Chondrocyte (in vitro differentiated cells): ENCODE measurements at places on chromosomes 4 and X.

DNA sequence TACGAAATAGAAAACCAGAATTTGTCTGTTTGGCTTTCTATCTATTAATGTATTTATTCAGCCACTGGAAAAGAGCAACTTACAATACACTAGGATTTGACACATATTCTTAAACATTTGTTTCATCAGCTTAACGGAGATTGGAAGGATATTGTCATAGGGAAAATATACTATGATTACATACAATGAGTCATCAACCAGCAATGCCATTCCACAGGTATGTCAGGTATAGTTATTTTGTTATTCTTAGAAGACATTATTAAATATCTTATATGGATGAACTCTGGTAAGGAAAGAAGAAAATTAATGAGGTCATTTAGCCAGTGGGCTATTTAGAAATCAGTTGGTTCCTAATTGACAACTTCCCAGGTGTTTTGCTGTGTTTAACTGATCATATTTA, 926.6 kb downstream of the STIM2 start:
- no peak for DNase-seq

- no peak for DNase-seq
Measured at GRCh38 chr4:83852085-83852451, 316.2 kb downstream of the GPAT3 start.

- no peak for DNase-seq
Measured at GRCh38 chr4:58935332-58935731, 1825.1 kb upstream of the IGFBP7 start.

DNA sequence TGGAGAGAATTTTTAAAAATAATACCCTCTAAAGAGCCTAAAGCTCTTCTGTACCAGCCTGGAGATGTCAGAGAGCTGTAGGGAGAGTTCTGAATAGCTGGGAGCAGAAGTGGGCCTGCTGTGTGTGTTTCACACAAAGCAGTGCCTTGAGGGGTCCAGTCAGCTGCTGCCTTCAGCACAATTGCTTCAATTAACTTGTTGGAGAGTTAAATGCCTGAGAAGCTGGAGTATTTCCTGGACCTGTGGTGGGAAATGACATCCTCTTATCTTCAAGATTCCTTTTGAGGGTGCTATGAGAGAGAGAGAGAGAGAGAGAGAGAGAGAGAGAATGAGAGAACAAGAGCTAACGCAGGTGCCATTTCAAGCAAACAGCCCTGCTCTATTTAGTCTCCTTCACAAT, 96.2 kb upstream of the IL1RAPL2 start:
- no peak for DNase-seq

DNA sequence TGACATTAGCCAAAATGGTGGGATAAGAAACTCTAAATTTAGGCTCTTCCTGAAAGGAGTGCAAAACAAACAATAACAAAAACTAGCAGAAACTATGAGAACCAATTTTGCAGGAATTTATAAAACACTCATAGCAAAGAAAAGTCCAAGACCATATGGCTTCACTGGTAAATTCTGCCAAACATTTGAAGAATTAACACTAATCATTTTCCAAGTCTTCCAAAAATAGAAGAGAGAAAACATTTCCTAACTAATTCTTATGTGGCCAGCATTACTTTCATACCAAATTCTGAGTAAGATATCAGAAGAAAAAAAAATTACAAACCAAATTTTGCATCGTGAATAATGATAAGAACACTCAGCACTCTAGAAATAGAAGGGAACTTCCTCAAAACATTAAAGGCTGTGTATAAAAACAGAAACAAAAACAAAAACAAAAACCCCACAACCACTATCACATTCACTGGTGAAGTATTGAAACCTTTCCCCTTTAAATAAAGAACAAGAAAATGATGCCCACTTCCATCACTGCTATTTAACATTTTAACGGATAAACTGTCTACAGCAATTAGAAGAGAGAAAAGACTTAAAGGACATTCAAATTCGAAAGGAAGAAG, 524.3 kb upstream of the GALNTL6 start:
- DNase-seq: no peak

- DNase-seq: no peak
Measured at GRCh38 chrX:134752558-134752957, 94.3 kb upstream of the PLAC1 start.

DNA sequence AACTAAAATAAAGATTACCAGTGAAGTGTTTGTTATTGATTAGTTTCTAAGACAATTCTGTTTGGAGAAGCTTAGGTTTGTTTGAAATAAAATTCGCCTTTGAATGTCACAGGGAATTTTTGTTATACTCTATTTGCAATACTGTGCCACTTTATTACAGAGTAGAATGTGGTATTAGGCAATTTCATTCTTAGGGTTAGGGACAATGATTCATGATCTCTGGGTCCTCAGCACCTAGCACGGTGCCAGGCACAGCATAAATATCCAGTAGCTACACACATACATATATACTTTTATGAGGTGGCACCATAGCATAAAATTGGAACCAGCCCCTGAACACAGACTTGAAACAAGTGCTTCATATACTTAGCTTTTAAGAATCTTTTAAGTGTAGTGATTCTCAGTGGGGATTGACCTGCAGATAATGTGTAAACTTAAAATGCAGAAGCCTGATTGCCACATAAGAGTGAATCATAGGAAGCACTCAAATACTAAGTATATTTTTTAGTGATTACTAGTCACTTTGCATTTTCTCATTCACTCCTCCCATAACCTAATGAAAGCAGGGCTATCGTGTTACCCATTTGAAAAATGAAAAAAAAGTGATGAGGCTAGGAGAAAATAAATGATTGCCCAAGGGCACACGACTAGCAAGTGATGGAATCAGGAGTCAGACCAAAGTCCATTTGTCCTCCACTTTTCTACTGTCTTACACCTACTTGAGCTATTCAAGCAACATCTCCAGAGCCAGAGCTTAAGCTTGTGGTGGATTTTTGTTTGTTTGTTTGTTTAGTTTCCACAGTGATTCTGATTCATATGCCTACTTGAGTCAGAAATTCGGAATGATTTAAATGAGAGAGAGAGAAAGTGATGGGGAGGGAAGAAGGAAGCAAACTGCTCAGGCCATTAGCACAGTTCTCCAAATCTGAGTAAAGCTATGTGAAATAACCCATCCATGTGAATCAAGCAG, 366.0 kb upstream of the FGF13 start:
- DNase-seq: no peak

- DNase-seq: no peak
Measured at GRCh38 chr4:48594180-48594579, 104.1 kb downstream of the ZAR1 start.

GRCh38 chr4:141388481-141388880, 167.8 kb downstream of the ZNF330 start:
- DNase-seq: no peak

DNA sequence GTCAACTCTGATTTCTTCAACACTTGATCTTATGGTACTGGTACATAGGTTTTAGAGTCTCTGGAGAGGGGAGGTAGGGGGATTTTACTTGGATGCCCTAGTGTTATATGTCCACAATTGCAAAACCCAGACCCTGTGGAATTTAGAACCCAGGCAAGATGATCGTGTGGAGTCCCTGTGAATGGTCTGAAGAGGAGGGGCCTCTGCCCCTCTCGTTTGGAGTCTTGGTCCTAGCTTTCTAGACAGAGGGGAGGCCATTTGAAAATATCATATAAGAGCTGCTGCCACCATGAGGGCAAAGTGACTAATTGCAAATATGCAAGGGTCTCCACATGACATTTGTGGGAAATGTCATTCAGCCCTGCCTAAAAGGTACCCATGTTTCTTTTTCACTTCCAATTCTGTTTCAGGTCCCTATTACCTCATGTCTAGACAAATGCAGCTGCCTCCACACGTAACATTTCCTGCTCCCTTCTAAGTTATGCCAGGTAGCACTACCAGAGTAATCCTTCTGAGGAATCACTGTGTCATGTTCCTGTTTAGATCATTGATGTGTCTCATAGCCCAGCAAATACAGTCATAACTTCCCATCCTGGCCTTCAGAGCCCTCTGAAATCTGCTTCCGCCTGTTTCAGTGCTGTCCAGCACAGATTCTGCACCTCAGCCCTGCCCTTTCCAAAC, 126.8 kb downstream of the KLHL8 start:
- no peak for DNase-seq

- DNase-seq: no peak
Measured at GRCh38 chr4:115158296-115158695, 44.9 kb upstream of the NDST4 start.

DNA sequence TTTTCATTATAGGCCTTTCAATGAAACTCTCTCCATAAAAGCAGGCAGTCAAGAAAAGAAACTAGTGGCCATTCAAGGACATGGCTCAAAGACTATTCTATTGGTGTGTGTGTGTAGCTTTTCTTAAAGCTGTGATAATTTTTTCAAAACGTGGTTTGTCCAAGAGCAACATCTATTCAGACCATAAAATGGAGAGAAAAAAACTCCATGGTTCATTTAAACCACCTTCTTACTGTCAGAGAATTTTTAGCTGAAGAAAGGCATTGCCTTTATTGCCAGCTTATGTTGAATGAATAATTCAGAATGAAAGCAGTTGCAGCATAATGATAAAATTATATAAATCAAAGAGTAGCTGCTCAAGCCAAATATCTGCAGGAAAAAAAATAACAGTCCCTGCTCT, 325.5 kb downstream of the PCDH18 start:
- DNase-seq: no peak

- DNase-seq: no peak
Measured at GRCh38 chrX:108177351-108178142, 86.0 kb downstream of the ATG4A start.

DNA sequence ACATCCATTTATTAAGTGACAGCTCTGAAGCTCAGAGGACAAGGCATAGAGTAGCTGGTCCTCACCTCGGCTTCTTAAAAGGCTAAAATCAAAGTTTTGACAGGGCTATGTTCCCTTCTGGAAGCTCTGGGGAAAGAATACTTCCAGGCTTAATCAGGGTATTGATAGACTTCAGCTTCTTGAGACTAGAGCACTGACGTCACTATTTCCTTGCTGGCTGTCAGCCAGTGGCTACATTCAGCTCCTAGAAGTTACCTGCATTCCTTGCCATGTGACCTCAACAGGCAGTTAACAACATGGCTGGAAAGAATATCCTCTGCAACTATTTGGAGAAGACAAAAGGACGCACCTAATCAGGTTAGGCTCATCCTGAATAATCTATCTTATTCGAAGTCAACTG, 1144.8 kb downstream of the ADGRL3 start:
- no peak for DNase-seq

DNA sequence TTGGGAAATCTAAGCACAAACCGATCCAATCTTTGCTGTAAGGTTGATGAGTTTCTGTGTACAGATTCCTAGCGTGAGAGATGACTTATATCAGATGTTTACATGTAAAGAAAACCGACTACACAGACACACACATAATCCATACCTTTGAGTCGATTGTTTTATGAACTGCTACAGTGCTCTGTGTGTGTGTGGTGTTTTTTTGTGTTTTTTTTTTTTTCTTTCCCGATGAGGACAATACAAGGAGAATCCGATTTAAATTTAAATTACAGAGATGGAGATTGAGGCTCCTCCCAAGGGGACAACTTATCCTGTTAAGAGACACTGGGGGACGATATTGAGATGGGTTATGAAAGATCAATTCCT, 461 bp upstream of the SLC9A6 start:
- DNase-seq: no peak

DNA sequence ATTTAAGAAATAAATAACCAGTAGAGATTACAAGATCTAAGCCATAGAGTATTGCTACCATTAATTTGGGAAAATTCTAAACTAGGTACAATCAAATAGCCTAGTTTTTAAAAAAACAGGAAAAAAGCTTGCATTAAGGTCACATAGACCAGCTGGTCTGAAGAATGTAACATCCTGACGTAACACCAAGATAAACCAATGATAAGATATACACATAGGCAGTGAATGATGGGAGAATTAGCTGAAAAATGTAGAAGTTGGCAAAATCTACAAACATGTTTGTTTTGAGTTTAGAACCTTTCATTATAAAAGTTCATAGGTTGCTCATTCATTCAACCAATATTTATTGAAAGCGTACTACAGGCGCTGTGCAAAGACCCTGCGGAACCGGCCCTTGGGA, 120.0 kb downstream of the SH3RF1 start:
- no peak for DNase-seq

GRCh38 chr4:10321931-10322330, 135.3 kb downstream of the ZNF518B start:
- no peak for DNase-seq

DNA sequence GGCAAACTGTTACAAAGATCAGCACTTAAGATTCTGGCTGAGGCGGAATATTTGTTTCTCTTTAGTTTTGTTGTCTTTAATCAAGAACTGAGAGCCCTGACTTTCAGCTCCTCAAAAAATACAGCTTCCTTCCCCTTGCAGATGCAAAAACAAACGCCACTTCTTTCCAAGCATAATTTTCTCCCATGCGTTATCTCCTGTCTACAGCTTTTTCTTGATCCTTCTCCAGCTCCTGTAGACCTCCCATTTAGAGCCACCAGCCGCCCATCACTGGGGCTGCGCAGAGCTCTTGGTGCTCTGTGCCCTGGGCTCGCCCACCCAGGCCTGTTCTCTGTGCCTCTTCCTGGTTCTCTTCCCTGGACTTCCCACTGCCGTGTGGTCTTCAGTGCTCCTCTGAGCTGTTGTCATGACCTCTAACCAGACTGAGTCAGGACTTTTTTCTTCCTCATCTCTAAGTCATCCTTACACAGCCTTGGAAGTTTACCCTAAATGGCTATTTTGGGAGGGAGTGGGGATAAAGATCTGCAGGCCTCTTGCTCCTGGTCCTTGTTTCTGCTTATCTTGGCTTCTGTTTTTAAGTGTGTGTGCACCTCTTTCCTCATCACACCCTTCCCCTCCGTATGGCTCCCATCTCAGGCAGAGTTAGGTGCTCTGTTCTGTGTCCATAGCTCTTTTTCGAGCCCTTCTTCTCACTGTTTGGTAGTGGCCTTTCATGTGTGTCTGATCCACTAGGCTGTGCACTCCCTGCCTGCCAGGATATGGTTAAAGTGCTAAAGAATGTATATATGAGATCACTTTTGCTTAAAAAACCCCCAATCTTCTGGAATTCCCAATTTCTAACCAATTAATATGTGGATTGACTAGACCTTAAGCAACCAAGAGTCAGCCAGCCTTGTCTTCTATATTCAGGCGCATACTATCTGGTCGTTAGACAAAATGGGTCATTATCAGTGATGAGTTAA, 122.5 kb downstream of the PTTG2 start:
- DNase-seq: no peak

DNA sequence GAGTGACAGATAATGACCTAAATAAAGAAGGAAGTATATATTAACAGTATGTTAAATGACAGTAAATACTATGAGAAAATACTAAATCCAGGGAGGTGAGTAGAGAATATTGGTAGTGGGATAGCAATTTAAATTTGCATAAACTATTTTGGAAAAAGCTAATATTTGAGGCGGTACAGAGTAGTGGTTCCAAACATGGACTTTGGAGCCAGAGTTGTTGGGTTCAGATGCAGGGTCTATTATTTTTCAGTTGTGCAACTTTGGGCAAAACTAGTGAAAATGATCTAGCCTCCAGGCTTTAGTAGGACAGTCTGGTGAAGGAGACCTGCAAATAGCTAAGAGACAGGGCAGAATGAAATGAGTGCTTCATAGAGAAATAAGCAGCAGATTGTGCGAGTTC, 84.8 kb upstream of the SOX3 start:
- DNase-seq: no peak

- no peak for DNase-seq
Measured at GRCh38 chr4:9870165-9870790, 88.8 kb downstream of the DRD5 start.

- DNase-seq: no peak
Measured at GRCh38 chr4:16450031-16450430, 223.8 kb upstream of the TAPT1 start.
